ENCODE measurements at places on chromosomes 7 and 10. TPM values are rescaled to one million over a fixed set of nuclear protein-coding genes. Genes with fewer than 3 reads are reported as not detected.

DNA sequence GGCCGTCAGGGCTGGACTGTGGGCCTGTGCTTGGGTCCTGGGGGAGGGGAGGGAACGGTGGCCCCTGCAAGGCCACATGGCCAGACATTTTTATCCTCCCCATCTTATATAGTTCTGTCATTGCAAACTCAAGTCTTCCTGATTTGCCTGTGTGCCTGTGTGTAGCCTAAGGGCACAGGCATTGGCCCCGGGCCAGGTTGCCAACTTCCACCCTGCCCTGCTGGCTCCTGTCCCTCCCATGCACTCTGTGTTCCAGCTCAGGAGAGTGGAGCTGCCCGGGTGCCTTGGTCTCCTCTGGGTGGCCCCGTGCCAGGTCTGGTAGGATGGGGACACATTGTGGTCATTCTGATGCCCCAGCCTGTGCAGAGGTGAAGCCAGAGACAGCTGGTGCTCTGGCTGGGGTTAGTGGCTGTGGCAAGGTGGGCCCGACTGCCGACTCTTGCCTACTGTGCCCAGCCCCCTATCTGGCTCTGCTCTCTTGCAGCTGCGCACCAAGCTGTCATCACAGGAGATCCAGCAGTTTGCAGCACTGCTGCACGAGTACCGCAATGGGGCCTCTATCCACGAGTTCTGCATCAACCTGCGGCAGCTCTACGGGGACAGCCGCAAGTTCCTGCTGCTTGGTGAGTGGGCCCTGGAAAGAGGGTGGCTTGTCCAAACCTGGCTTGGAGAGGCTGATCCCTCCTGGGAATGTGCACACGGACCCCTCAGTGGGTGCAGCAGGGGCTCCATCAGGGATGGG lies 14.8 kb downstream of the NACAD start:
- DNase-seq: peak; percentile 55
- no peaks in the 10 kb centered on the region for H3K27me3 ChIP-seq
- no peak overlapping the region for H3K27ac ChIP-seq
- H3K4me3 ChIP-seq: no peak overlapping the region

The LRIT1 gene
- not detected for polyA plus RNA-seq

GRCh38 chr7:132656846-132657776 lies 80.8 kb upstream of the PLXNA4 start:
- no peak overlapping the region for H3K4me3 ChIP-seq
- peaks cover 23% of the 10 kb centered on the region for H3K4me1 ChIP-seq
- no peak for DNase-seq
- no peak overlapping the region for H3K27ac ChIP-seq
- no peaks in the 10 kb centered on the region for H3K27me3 ChIP-seq
- H3K36me3 ChIP-seq: no peaks in the 10 kb centered on the region

GRCh38 chr7:84663224-84663623 lies 468.6 kb upstream of the SEMA3A start:
- H3K4me3 ChIP-seq: no peak overlapping the region
- no peaks in the 10 kb centered on the region for H3K4me1 ChIP-seq
- no peak for DNase-seq
- H3K36me3 ChIP-seq: no peaks in the 10 kb centered on the region

GRCh38 chr10:96512524-96513304 lies 1.0 kb downstream of the TLL2 start:
- H3K4me3 ChIP-seq: peak overlapping the region; percentile 46
- no peaks in the 10 kb centered on the region for H3K36me3 ChIP-seq
- no peak for DNase-seq
- peaks cover 19% of the 10 kb centered on the region for H3K27me3 ChIP-seq
- no peak overlapping the region for H3K27ac ChIP-seq

All from spleen (tissue), 13 donors.